GM12892 (cell line): ENCODE measurements at places on chromosomes 11 and 22.

- DNase-seq: no peak
Observed at GRCh38 chr22:46917771-46918101, 155.3 kb downstream of the TBC1D22A start.

- no peak for DNase-seq
Observed at GRCh38 chr11:107203656-107204055, 185.4 kb upstream of the GUCY1A2 start.

GRCh38 chr22:20899827-20900423, 17.3 kb upstream of the CRKL start:
- no peak for DNase-seq

GRCh38 chr11:45848654-45849081, 1.4 kb downstream of the CRY2 start:
- no peak for DNase-seq

- DNase-seq: no peak
Observed at GRCh38 chr11:61298663-61299244, 3.6 kb upstream of the VWCE start.

DNA sequence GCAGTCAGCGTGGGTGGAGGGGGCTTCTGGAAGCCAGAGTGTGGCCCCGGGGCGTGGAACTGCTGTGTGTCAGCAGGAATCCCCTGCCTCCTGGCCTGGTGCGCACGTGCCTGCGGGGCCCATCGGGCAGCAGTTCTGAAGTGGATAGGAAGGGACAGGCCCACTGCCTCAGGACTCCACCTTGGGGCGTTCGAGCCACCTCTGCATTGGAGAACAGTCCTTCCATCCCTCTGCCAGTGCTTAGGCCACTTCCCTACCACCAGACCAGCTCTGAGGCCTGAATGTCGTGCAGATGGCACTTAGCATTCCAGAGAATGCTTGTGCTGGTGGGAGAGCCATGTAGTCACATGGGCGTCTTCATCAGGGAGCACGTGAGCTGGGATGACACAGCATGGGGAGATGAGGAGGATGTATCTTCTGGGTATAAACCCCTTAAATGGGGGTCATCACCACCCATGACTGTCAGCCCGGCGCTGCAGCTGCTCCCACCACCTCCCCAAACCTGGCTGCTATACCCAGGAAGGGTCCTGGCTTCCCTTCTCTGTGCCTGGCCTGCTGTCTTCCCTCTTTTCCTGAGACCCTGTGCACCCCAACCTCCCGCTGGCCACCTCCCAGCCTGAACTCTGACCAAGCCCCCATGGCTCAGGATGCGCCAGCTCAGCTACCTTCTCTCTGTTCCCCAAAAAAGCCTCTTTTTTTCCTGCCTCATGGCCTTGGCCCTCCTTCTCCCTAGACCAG, 9.7 kb downstream of the INCENP start:
- no peak for DNase-seq

GRCh38 chr22:26995235-26995634, 337.8 kb downstream of the MIAT start:
- no peak for DNase-seq

- DNase-seq: no peak
Observed at GRCh38 chr11:17719938-17720795, 796 bp downstream of the MYOD1 start.

DNA sequence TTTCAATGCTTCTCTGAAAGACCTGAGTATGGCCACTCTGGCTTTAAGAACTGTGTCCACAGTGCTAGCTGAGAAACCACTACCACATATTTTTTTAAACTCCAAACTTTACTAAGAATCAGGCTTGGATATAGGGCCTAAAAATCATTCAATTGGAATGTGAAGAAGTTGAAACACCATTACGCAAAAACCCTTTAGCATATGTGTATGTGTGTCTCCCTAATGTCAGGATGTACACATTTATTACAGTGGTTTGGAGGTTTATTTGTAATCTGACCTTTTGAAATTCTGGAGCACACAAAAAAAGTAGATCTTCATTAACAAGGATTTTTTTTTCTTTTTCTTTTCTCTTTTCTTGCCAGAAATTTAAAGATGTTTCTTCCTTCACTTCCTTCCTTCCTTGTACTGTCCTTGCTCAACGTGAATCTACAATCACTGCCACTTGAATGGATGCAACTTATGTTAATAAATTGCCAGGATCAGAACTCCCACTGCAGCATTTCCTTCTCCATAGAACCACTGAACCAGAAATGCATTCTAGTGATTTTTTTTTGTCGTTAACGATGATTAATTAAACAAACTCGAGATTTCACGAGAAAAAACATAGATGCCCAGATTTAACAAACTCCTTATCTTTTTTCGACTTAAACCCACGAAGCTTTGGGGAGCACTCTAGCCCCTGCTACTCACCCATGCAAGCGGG, 3.1 kb upstream of the ADM start:
- DNase-seq: no peak

DNA sequence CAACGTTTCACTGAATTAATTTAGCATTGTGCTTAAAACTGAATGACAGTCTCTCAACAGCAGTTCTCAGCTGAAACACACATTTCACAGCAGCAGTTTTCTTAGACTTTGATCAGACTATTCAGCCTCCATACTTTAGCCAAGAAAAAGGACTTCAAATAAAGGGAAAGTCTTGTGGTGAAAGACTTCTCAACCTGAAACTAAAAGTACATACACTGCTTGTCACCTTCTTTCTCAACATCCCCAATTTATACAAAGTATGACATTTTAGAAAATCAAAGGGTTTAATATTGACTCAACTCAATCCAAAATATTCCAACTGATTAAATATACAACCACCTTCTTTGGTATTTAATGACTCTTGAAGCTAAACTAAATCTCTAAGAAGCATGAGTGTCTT, 419.0 kb downstream of the LRRC4C start:
- no peak for DNase-seq

GRCh38 chr11:66922551-66922950, 35.6 kb downstream of the PC start:
- no peak for DNase-seq

- DNase-seq: no peak
Observed at GRCh38 chr11:1622086-1622485, at the start of gene KRTAP5-4. TSS of gene KRTAP5-4 (minus strand) at chr11:1622138. CDS start at chr11:1622093, 45 bp downstream.

GRCh38 chr11:128412847-128413791, 174.2 kb downstream of the ETS1 start:
- DNase-seq: no peak

GRCh38 chr22:20584872-20585638, 77.6 kb downstream of the MED15 start:
- DNase-seq: no peak

GRCh38 chr22:49959782-49960158, 802 bp upstream of the PIM3 start:
- DNase-seq: no peak

GRCh38 chr22:17475318-17476230, 87.7 kb upstream of the SLC25A18 start:
- DNase-seq: no peak

- no peak for DNase-seq
Observed at GRCh38 chr11:37972691-37973090, 1374.7 kb upstream of the RAG2 start.

DNA sequence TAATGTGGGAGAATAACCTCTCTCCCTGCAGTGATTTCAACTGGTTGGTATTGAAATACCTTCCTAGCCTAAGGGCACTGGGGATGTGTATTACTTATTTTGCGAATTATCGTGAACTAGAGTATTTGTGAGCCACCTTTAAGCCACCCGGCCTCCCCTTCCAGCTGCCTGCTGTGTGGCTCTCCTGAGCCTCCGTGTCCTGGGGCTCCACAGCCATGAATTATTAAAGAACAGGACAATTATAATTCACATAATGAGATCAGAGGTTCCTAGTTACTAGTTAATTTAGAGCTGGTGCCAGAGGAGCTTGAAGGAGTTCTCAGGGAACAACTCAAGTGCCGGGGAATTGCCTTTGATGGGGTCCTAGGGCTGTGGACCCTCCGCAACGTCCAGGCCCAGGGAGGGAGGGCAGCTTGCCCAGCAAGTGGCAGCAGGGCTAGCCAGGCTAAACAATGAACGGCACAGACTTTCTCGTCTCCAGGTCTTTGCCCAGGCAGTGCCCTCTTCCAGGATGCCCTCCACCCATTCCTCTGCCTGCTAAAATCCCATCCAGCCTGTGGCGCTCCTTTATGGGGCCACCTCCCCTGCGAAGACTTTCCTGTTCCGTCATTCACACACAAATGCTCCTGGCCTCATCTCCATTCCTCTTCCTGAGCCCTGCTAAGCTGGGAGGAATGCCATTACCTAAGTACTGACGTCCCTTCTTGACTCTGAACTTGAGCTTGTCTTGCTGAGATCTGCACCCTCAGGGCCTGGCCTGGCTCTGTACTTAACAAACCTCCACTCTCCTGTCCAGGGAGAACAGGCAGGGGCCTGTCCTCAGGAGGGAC, 91.5 kb downstream of the RTL6 start:
- no peak for DNase-seq

- no peak for DNase-seq
Observed at GRCh38 chr11:28343304-28344233, 235.4 kb downstream of the METTL15 start.

GRCh38 chr11:91947215-91947820, 277.3 kb upstream of the FAT3 start:
- DNase-seq: no peak

DNA sequence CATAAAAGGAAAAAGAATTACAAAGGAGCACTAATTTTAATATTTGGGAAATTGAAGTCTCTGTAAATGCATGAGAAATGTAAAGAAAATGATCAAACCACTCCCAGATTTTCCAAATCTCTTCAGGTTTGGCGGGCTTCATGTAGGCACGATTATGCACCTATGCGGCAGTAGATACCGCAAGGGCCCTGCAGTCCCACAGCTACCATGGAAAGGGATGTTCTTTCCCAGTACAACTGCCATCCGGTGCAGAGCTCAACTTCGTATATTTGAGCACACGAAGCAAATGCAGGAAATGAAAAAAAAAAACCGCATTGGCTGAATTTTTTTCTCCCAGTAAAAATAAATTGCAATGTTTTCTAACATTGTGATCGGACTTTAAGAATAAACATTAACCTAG, 1.4 kb downstream of the SLC17A6 start:
- DNase-seq: no peak

DNA sequence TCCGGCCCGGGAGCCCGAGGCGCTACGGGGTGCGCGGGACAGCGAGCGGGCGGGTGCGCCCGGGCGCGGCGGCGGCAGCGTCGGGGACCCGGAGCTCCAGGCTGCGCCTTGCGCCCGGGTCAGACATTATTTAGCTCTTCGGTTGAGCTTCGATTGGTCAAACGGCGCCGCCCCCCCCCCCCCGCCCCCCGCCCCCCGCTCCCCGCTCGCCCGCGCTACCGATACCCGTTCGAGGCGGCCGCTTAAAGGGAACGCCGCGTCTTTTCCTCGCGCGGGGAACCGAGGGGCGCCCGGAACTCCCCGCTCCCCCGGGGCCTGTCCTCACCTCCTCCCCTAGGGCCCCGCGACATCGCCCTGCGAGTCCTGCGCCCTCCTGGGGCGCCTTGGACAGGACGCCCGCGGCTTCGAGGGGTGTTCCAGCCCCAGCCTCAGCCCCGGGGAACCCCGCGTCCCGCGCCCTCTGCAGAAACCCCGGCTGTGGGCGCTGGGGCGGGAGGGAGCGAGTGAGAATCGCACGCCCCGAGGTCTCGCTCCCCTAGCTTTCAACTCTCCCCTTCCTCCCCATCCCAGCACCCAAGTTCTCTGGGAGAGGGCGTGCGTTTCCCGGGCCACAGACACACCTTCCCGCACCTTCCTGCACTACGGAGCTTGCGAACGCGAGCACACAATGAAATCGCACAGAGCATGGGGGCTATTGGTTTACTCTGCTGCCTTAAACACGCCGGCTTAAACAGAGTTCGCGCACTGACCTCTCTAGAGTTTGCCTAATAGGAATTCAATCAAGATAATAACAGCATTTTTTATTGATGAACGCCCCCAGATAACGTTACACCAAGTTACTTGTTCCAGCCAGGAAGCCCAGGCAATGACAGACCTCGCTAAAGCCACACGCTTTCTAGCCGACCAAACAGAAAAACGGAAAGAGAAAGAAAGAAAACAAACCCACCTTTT, at the start of gene BDNF:
BDNF (minus strand) TSS at position 105 of the 951 bp plus-strand sequence. CDS start 41,891 bp downstream, outside the sequence.
- DNase-seq: no peak

GRCh38 chr11:125174686-125175085, 10.1 kb downstream of the PKNOX2 start:
- DNase-seq: no peak

GRCh38 chr22:19809741-19810140, 44.9 kb downstream of the GNB1L start:
- DNase-seq: no peak

- no peak for DNase-seq
Observed at GRCh38 chr11:77851503-77851902, 30.6 kb downstream of the AAMDC start.

- DNase-seq: no peak
Observed at GRCh38 chr11:116600930-116601329, 171.9 kb downstream of the BUD13 start.

DNA sequence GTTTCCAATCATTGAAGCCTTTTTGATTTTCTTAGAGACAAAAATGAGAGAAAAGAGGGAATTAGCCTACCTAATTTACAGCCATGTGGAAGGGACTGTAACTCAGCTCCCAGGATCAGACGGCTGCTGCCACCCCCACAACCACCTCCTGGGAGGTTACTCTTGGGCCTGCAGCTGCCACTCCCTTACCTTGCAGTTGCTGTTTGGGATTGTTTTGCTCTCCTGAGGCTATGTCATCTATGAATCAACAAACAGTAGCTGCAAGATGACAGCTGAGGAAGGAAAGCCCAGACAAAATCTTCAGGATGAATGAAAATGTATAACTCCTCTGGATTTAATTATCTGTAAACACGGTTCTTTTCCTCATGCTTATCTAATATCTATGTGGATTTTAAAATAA, 28.0 kb upstream of the ZC3H12C start:
- DNase-seq: no peak

DNA sequence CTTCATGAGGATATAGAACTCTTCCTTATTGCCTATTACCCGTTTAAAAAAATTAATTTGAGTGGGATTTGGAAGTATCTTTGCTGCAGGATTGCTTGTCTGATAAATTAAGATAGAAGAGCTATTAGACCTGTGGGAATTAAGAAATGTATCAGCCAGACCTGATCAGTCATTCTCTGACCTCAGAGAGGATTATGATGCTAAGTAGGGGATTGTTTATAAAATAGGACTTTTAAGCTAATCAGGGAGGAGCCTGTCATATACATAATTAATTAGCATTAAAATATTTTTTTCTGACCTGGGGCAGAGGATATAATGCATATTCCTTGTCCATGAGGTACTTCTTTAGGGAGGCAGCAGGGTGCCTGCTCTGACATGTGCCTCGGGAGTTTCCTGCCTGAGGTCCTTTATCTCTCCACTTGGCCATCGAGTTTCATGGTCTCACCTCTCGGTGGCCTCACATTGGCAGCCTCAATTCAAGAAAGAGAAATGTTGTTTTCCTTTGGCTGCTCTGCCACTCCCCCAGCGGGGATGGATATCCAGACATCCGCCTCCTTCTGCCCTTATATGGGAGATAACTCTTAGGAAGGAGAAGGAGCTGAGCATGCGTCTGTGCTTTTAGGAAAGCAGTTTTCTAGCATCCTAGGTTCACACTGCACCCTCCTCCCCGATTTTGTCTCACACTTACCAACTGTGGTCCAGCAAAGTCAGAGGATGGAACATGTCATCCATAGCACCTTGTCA, 41.1 kb downstream of the DIXDC1 start:
- no peak for DNase-seq

GRCh38 chr11:8178297-8178696, 9.5 kb upstream of the RIC3 start:
- no peak for DNase-seq

GRCh38 chr11:71070490-71071453, 181.6 kb downstream of the SHANK2 start:
- DNase-seq: no peak
